ENCODE measurements at places on chromosomes 2 and 18.

DNA sequence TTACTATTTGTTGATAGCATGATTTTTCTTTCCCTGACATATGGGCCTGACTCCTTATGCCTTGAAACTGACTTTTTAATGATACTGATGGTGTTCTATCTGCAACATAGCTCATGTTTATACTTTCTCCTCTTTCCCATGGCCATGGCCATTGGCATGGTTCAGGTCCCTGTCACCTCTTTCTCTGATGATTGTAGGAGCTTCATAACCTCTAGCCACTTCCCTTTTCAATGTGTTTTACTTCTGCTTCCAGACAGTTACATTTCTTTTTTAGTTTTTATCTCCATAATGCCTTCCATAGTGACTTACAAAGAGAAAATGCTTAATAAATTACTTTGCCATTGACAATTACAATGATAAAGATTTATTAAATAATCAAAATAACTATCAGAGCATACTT, 177.9 kb upstream of the SETBP1 start:
- DNase-seq: no peak

- no peak for DNase-seq
Observed at GRCh38 chr2:152511981-152512380, 177.0 kb downstream of the FMNL2 start.

GRCh38 chr2:236910781-236911495, 174.8 kb upstream of the COPS8 start:
- DNase-seq: no peak

DNA sequence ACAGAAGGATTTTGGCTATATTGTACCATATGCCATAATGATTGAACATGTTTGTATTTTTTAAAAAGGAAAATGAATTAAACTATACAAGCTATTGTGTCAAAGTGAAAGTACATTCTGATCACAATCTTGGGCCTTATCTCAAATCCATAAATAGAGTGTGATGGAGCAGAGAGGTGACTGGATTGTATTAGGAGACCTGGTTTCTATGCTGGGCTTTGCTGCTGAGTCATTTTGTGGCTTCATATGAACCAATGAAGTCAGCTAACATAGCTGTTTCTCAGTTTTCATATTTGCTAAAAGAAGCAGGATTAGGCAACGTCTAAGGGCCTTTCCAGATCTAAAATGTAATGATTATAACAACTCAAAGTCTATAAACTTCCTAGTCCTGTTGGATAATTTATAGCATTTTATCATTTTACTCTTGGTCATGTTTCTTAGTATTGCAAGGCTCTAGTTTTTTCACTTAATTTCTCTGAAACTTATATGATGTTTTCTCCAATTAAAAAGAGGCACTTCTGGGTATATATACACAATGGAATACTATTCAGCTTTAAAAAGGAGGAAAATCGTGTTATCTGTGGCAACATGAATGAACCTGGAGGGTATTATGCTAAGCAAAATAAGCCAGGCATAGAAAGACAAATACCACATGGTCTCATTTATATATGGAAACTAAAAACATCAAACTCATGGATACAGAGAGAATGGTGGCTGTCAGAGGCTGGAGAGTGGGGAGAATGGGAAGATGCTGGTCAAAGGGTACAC, 112.3 kb downstream of the MEP1B start:
- DNase-seq: no peak

DNA sequence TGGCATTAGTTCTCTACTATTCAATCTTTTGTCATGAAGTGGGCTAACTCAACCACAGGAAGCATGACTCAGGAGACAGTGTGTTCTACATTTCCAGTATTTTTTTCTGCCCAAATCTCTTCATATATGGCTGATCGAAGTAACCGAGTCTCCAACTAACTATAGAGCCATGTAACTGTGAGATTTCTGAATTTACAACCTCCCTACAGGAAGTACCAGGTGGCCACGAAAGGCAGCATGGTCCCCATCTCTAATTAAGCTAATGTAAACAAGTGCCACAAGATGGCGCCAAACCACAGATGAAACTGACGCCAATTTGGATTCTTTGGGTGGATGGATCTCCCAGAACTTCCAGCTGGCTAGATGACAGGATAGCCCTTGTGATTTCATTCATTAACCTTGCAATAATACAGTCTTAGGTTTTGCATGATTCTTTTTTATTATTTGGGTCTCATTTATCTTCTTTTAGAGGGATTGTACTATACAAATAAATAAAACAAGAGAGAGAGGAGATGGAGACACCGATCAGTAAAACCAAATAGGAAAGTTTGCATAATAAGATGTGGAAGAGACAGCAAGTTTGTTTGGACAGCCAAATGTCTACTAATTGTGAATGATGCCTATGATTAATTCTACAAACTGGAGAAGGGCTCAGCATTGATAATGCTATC, 18.3 kb upstream of the ARHGAP15 start:
- peak; percentile 7 for DNase-seq

DNA sequence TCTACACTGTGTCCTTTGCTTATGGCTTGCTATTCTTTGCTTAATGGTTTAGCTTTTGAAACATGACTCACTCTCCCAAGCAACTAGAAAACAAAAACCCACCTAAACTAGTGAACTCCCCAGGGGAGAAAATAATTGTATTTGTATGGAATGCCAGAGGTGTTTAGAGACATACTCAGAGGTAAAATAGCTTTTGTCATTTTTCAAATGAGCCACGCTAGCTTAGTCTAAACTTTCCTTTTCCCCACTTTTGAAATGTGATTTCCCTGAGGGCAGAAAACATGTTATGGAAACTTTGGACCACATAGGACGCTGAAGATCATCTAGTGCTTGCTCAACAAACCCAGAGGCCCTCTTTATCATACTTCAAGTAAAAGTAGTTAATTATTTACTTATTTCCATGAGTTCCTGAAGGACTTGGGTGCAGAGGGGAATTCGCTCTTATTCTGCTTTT, 16.5 kb upstream of the CYTIP start:
- DNase-seq: no peak

DNA sequence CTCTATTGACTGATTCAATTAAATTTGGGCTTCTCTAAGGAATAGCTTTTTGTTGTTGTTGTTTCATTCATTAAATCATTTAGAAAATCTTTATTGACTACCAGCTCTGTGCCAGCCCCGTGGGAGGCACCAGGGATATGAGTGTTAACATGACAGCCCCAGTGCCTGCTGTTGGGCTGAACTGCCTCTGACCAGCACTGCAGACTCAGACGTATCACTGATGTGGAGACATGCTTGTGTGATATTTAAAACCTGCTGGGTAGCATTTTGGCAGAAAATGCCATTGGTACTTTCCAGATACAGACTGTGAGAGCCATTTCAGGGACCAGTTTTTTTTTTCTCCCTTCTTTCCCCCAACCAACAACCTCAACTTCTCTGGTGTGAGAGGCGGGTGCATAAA, 38.6 kb upstream of the KCNF1 start:
- DNase-seq: no peak

DNA sequence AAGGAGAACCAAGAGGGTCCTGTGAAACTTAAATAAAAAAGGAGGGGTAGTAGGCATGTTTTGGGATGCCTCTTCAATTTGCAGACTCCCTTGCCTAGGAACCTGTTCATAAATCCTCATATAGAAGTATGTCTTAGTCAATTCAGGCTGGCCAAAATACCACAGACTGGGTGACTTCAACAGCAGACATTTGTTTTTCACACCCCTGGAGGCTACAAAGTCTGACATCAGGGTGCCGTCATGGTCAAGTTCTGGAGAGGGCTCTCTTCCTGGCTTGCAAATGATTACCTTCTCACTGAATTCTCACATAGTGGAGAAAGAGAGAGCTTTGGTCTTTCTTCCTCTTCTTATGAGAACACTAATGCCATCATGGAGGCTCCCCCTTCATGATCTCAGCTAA, 4.1 kb upstream of the TCF4 start:
- no peak for DNase-seq

DNA sequence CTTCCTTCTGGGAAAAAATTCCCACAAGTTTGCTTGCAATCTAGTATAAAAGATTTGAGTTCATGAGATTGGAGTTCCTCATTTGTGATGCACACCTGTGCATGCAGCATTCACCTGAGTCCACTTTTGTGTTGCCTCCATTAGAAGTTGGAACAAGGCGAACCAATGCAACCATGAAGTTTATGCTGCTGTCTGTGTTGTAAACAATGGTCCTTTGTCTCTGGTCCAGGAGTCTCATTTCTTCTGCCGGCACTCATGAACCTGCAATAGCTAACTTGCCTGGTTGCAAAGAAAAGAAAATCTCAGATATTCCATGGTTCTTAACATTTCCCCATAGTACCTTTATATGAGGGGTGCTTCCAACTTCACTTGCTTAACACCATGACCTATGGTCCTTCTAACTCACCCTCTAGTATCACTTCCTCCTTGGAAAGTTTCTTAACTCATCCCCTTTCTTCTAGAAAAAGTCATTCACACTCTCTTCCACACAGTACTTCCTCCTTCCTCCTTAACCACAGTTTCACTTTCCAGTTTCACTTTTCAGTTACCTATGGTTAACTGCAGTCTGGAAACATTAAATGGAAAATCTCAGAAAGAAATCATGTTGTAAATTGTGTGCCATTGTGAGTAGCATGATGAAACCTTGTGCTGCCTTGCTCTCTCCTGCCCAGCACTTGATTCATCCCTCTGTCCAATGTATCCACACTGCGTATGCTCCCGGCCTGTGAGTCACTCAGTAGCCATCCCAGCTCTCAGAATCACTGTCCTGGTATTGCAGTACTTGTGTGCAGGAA, 128.8 kb upstream of the TRIB2 start:
- DNase-seq: no peak

DNA sequence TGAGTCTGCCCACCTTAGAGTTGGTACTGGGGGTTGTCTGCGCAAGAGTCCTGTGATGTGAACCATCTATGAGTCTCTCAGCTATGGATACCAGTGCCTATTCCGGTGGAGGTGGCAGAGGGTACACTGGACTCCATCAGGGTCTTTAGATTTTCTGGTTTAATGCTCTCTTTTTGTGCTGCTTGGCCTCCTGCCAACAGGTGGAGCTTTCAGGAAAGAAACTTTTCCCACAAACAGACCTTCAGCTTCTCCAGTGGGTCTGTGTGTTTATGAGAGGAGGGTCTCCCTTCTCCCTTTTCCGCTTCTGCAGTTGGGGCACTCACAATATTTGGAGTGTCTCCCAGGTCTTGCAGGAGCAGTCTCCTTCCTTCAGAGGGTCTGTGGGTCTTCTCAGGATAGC, 1721.9 kb upstream of the SLC39A10 start:
- DNase-seq: no peak

DNA sequence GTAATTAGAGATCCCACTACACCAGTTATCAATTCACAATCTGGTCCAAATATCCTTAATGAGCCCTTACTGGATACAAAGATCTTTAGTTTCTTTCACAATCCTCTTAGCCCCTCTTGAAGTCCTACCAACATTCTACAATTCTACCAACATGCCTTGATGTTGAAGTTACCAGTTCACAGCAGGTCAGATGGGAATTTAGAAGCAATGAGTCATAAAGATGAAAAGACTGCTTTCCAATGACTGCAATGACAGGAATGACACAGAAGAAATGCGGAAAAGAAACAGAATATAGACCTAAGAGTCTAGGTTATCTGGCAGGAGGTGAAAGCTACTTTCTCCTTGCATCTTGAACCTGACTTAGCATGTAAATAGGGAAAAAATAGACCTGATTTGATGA, 24.5 kb downstream of the RTTN start:
- DNase-seq: no peak

DNA sequence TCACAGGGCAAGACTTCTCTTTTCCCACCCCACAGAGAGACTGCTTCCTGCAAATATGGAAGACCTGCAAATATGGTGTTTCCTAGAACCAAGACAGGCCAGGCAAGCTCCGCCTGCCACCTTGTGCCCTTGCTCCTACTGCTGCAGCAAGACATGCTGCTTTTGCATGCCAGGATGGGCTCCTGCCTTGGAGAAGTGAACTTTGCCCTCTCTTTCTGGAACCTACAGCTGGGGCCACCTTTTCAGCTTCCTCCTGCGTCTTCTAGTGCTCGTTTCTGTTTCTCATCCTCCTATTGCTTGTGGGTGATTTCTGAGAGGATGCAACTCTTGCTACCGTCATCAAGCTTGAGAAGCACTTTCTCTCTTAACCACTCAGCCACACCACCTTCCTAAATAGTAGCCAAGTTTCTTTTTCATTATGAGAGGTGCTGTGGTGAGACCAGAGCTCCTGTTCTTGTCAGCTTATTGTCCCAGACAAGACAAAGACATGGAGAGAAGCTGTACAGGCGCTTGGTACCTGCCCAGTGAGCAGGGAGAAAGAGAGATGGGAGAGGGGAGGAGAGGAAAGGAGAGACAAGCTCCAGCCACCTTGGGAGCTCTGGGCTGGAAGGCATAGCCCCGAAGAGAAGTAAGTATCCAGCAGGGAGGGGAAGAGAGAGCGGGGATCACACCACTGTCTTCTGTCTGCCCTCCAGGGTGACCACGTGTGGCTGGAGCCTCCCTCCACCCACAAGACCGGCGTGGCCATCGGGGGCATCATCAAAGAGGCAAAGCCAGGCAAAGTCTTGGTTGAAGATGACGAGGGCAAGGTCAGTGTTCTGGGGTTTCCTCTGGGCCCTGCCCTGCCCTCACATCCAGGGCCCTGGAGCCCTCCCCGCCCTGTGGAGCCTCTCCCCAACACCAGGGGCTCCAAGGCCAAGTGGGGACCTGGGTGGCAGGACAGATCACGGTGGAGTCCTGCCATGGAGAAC, 28.3 kb downstream of the MYO7B start:
- no peak for DNase-seq

GRCh38 chr18:74793746-74794145, 196.1 kb downstream of the ZNF407 start:
- DNase-seq: no peak

GRCh38 chr2:76193089-76193488, 482.4 kb upstream of the GCFC2 start:
- no peak for DNase-seq

GRCh38 chr2:46669996-46670793, 190.8 kb downstream of the TMEM247 start:
- DNase-seq: no peak

DNA sequence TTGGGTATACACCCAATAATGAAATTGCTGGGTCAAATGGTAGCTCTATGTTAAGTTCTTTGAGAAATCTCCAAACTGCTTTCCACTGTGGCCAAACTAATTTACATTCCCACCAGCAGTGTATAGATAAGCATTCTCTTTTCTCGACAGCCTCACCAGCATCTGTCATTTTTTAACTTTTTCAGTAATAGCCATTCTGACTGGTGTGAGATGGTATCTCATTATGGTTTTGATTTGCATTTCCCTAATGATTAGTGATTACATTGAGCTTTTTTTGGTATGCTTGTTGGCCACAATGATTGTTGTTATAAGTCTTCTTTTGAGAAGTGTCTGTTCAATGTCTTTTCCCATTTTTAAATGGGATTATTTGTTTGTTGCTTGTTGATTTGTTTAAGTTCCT, 50.4 kb upstream of the EPAS1 start:
- no peak for DNase-seq

GRCh38 chr2:156470975-156471583, 34.9 kb downstream of the GPD2 start:
- no peak for DNase-seq

DNA sequence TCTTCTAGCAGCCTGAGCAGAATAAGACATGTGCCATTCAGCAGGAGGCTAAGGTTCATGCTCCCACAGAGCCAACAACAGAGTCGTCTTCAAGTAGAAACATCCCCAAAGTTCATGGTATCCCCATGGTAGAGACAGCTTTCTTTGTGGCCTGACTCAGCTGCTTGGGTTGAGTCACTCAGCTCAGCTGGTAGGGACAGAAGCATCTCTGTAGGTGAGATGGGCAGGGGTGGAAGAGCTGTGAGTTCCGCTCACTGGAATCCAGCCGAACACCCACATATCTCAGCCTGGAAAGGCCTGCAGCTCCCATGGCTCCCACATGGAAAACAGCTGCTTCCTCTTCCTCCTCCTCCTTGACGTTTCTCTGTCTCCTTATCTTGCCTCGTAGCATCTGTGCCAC, 792.7 kb downstream of the RNF144A start:
- no peak for DNase-seq

GRCh38 chr2:9423922-9424272, 443 bp downstream of the CPSF3 start:
- no peak for DNase-seq
